HTR-8/SVneo (cell line): ENCODE measurements at places on chromosomes 5 and 9.

DNA sequence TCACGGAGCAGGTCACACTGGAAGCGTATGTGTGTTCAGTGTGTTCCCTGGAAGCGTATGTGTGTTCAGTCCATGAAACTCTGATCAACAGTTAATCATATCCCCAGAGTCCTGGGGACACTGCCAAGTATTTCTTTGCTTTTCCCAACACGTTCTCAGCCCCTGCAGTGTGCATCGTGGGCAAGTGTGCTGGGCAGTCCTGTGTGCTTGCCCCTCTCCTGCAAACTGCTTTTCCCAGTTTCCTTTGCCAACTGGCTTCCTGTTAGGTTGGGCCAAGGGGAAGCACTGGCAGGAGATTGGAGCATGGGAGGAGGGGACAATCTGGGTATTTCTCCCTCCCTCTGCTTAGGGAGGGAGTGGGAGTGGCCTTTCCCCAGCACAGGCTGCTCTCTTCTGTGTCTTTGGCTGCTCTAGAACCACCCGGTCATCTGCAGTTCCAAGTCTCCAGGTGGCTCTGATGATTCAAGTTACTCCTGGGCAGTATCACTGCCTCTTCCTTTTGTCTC is 36.8 kb upstream of the NEK6 start:
- DNase-seq, result no peak

DNA sequence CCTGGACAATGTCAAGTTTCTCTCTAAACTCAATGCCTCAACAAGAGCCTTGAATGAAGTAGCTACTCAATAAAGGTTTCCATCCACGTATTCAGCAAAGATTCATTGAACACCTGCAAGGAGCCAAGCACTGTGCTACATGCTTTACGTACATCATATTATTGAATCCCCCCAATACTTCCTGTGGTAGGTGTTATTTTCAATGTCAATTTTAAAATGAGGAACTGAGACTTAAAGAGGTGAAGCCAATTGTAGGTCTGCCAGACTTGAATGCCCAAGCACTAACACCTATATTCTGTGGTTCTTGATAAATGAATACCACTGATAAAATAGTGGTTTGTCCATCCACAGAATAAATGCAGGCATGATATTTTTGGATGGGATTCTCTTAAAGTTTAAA is 162.3 kb downstream of the DRD1 start:
- DNase-seq, result no peak

DNA sequence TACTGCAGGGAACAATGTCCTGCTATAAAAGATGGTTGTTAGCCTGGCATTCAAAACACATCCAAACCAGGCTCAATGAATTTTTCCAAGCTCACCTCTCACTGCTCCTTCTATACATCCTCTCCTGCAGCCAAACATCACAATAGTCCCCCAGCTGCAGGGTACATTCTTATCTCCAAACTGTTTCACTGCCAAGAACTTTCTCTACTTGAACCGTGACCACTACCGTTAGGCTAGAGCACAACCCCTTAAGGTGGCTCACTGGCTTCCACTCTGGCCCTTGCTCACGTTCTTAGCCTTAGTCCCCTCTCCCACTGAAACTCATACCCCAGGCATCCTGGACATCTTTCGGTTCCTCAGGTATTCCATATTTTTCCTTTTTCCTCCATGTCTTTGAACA is 29.0 kb upstream of the ANXA6 start:
- DNase-seq, result no peak

DNA sequence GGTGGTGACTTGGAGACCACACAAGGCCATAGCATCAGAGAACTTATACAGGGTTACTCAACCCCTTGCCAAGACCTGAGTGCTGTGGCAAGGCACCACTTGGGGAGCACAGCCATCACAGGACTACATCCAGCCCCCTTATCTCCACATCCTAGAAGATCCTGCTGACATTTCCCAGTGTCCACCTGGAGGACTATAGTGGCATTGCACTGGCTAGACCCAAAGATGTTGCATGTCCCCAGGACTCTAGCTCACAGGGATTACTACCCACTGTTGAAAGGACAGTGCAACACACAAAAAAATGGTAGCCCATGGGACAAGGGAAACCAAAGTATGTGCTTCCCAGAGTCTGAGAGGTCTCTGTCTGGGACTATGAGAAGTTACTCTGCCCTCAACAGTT is 411.1 kb upstream of the NUDT12 start:
- DNase-seq, result no peak

DNA sequence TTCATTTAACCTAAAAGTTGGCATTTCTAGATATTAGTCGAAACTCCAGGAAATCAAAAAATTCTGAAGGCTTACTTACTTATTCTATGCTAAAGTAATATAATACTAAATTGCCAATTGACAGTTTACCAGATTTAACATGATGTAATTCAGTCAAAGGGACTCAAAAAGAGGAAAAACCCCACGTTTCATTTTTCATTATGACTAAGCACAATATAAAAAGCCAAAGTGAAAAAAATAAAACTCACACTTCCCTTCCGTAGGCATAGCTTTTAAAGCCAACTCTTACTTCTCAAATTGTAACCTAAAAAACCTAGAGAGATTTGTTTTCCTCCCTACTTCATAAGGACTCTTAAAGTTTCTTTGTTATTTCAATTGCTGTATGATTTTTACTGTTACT is 146.6 kb downstream of the RAPGEF6 start:
- DNase-seq, result no peak

DNA sequence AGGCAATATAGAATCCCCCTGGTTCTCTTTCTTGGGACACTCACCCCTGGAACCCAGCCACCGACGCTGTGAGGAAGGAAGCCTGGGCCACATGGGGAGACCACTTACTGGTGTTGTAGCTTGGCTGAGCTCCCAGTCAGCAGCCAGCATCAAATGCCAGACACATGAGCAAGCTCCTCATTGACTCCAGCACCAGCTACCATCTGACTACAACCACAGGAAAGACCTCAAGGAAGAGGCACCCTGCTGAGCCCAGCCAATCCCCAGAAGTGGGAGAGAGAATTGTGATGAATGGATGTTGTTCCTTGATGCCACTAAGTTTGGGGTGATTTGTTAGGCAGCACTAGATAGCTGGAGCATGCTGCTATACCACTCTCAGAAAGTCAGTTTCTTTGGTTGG is 36.0 kb downstream of the BNIP1 start:
- no peak for DNase-seq

DNA sequence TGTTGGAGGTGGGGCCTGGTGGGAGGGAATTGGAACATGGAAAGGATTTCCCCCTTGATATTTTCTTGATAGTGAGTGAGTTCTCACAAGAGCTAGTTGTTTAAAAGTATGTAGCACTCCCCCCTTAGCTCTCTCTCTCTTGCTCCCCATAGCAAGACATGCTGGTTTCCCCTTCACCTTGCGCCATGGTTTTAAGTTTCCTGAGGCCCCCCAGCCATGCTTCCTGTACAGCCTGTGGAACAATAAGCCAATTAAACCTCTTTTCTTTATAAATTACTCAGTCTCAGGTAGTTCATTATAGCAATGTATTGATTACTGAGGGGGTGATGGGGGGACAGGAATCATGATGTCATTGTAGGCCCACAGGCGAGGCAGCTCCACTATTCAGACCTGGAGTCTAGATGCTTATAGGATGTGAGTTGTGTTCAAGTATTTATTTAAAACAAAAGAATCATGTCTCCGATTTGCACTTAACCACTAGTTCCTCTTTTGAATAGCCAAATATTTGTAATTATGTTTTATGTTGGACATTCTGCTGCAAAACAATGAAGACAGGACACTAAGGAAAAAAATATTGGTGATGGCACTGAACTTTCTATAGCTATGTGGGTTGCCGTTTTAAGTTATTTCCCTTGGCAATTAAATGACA is 156.6 kb downstream of the TMEM38B start:
- DNase-seq, result no peak

- DNase-seq, result no peak
These were observed 74.2 kb downstream of the CPLANE1 start for GRCh38 chr5:37174928-37175327.
